ENCODE measurements at places on chromosomes 5 and 9. TPM values are rescaled to one million over a fixed set of nuclear protein-coding genes. Genes with fewer than 3 reads are reported as not detected.

DNA sequence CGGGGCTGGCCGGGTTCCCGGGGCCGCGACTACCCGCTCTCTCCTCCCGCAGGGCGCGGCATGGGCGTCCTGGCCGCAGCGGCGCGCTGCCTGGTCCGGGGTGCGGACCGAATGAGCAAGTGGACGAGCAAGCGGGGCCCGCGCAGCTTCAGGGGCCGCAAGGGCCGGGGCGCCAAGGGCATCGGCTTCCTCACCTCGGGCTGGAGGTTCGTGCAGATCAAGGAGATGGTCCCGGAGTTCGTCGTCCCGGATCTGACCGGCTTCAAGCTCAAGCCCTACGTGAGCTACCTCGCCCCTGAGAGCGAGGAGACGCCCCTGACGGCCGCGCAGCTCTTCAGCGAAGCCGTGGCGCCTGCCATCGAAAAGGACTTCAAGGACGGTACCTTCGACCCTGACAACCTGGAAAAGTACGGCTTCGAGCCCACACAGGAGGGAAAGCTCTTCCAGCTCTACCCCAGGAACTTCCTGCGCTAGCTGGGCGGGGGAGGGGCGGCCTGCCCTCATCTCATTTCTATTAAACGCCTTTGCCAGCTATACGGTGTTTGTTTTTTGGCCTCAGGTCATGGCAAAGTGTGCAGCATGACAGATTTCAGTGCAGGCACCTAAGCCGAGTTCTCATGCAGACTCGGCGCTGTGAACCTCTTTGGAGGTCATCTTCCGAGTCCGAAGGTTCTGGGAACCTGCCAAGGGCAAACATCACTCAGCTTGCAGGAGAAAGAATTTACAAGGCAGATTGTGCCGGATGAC, 516 bp downstream of the MRPL41 start:
- no peak for DNase-seq

STPG3 gene
- total RNA-seq, result 1.4 TPM

GRCh38 chr9:92986176-92987119, 39.1 kb downstream of the FGD3 start:
- no peak for DNase-seq

DNA sequence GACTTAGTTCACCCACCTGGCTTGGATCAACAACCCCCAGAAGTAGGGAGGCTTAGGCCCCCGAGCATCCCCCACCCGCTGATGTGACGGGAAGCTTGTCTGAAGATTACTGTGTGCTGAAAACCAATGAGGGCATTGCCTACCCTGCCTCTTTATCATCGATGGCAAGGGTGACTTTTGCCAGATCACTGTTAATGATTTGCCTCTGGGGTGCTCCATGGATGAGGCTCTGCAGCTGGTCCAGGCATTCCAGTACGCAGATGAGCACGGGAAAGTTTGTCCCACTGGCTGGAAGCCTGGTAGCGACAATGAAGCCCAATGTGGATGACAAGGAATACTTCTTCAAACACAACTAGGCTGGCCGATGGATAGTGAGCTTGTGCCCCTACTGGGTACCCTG, 22.0 kb downstream of the RUFY1 start:
- no peak for DNase-seq

GRCh38 chr9:110248361-110248760, 7.9 kb downstream of the TXN start:
- no peak for DNase-seq

PRDM9 gene
- total RNA-seq, result not detected

C5orf34 gene
- 0.73 TPM for total RNA-seq

- no peak for DNase-seq
Measured at GRCh38 chr9:77582961-77583576, 65.1 kb downstream of the GNA14 start.

DNA sequence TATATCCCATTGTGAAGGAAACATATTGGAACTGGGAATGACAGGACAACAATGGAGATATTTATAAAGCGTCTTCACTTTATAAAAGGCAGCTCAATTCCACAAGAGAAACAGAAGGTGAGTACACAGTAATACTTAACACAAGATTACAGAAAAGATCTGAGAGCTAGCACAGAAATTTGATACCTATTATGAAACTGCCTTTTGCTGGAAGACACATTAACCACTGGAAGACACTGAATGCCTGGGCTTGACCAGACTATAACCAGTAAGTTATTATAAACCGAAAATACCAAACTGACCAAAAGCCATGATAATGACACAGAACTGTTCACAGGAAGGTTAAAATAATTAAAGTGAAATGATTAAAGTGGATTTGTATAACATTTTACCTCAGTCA, 195.4 kb downstream of the NR2F1-AS1 start:
- DNase-seq, result no peak

- no peak for DNase-seq
Measured at GRCh38 chr9:123238365-123238764, 30.0 kb downstream of the STRBP start.

- no peak for DNase-seq
Measured at GRCh38 chr9:118640836-118641560, 728.2 kb downstream of the BRINP1 start.

DNA sequence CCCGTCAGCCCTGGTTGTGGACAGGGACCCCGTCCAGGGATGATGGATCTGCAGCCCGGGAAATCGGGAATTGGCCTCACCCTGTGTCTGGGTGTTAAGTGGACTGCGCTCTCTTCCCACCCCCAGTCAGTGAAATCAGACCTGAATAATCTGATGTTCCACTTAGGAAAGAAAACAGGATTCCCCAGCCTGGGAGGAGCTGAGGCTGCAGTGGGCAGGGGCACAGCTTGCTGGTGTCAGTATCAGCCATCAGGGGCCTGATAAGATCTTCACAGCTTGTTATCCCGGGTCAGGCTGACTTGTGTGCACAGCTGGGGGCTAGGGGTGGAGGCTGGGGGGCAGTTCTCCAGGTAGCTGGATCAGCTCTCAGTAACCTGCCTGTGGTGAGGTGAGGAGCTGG, 29.1 kb downstream of the LMX1B start:
- no peak for DNase-seq

DNA sequence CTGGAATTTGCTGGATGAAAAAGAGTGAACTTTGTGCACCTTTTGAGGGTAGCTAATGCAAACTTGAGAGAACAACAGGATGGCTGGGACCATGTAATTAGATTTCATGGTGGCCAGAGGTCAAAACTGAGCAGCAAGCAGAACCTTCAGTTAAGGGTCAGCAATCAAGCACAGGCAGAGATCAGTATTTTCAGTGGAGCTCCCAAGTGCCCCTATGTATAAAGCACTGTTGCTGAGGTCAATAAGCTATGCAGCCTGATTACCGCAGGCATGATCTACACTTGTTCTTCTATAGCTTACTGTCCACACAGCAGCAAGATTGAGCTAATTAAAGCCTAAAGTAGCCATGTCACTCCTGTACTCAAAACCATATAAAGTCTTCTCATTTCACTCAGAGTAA, 62.1 kb upstream of the TMC1 start:
- DNase-seq, result no peak

GRCh38 chr9:101536351-101536750, 2.7 kb downstream of the RNF20 start:
- no peak for DNase-seq

- no peak for DNase-seq
Measured at GRCh38 chr5:142810081-142810480, 39.9 kb downstream of the ARHGAP26 start.

PCDHA5 gene
- 0.05 TPM for total RNA-seq

DNA sequence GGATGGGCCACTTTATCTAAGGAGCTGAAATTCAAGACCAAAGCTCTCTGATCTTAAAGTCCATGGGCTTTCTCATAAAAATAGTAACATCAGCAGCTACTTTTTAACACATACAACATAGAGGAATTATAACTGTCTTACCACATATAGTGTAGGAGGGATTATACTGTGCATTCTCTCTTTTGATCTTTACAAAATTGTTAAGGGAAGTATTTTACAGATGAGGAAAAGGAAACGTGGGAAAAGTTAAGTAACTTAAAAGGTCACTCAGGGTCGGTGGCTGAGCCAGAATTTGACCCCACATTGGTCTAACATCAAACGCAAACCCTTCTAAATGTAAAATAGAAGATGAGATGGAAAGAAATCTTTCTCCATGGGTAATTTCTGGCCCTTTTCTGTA, 38.4 kb downstream of the ZNF608 start:
- DNase-seq, result no peak

AP3S1 gene
- total RNA-seq, result 61.9 TPM

GRCh38 chr9:134424818-134425217, 98.6 kb downstream of the RXRA start:
- DNase-seq, result peak; percentile 58

DNA sequence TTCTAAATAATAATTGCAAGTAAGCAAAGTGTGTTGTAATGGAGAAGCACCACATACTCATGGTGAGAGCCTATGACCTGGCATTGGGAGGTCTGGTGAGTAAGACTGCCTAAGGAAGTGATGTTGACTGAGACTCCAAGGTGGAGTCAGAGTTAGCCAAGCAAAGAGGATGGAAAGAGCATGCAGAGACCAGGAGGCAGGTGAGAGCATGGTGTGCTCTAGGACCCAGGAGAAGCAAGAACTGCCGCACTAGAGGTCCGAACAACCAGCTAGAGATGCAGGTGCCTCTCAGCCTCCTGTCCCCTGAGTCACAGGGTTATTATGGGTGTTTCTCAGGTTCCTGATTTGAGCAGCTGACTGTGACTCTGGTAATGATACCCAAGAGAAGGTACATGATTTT, 27.3 kb downstream of the ANP32B start:
- DNase-seq, result no peak

- DNase-seq, result no peak
Measured at GRCh38 chr5:1883925-1884677, 1.4 kb upstream of the IRX4 start.

- no peak for DNase-seq
Measured at GRCh38 chr5:45440466-45440865, 255.7 kb downstream of the HCN1 start.

DNA sequence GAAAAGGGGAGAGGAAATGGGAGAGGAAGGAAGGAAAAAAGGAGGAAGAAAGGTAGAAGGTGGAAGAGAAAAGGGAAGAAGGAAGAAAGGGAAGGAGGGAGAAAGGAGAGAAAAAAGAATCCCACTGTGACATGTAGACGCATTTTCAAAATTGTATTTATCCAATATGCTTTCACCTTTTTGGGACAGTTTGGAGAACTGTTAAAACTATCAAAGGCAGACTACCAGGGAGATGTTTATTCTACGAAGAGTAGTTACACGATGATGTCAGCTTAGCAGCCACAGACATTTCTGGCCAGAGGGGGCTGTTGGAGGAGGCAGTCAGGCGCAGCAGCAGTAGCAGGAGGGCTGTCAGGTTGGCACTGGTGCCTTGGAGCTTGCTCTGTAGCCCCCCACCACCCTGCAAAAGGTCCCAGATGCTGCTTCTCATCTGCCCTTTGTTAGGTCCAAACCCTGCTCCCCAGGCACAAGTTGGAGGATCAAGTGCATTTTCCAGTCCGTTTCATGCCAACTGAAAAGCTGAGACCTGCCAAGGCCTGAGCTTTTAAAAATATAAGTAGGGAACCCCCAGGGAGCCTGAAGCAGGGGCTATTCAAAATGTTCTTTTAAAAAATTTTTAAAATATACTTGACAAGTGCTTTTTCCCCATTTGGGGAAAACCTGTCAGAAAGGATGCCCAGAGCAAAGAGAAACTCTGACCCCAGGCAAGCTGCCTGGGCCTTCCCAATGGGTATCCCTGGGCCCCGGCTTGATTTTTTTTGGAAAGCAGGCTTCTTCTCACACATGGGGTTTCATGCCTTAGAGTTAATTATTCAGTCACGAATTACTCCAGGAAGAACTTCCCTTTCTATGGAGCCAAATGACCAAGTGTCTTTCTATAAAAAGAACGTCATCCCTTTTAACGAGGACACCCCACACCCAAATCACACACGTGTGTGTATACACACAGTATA, 203.3 kb downstream of the SLIT3 start:
- DNase-seq, result no peak

- DNase-seq, result no peak
Measured at GRCh38 chr5:40221255-40221654, 458.5 kb upstream of the PTGER4 start.

- DNase-seq, result no peak
Measured at GRCh38 chr5:147731431-147732290, 50.9 kb downstream of the JAKMIP2 start.

DNA sequence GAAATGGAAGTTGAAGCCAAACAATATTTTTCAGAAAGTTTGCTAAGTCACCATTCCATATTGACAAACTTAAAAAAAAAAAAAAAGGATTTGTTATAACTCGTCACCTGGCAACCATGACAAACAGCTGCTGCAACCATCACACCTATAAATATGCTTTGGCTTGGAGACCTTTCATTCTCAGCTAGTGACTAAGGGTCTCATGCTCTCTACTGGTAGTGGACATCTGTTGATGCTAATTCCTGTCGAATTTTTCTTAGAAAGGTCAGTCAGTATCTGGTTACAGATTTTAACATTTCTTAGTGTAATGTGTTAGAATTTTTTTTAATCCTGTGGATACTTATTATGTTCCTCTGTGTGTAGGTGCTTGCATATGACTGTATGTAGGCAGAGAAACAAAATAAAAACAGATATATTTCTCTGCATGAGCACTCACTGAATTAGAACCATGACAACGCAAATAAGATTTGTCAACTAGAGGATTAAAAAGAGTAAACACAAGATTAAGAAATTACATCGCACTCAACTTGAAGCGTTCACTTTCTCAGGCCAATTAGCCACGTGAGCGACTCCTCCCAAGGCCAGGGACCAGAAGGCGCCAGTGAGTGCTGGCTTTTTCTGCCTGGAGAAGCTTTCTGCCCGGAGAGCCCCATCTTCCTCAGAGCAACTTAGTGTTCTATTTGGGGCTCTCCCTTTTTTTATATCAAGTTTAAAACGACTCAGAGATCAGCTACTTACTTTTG, 27.0 kb upstream of the ZNF622 start:
- DNase-seq, result peak; percentile 68

DNA sequence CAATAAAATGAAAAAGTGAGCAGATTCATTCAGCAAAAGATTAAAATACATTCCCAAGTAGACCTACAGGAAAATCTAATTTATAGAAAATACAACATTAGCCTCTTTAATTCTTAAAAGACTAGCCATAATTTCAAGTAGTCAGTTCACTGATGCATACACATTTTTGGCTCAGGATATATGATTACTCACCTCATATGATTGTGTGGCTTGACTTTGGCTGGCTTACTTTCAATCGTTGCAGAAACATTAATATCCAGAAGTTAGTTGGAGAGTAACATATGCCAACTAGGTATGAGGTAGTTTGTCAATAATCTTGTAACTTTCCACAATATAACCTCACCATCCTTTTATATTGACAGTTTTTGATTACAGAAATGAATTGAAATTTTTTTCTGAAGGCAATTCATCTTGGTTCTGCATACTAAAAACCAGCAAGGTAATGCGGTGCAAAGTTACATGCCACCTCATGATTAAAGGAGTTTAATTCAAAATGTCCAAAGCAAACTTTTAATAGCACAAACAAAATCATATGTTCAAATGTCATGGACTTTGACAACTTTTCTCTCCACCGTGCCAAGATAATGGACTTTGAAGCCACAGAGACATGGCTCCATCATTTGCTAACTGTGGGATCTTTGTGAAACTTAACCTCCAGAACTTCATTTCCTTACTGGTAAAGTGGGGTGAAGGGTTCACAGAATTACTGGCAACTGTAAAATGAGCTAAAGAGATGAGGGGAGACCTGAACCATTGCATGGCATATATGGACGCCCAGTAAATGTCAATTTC, 76.6 kb upstream of the PAM start:
- no peak for DNase-seq

All from Right ventricle myocardium inferior (tissue), 1 donor.